ENCODE measurements at places on chromosomes 3 and 15.

DNA sequence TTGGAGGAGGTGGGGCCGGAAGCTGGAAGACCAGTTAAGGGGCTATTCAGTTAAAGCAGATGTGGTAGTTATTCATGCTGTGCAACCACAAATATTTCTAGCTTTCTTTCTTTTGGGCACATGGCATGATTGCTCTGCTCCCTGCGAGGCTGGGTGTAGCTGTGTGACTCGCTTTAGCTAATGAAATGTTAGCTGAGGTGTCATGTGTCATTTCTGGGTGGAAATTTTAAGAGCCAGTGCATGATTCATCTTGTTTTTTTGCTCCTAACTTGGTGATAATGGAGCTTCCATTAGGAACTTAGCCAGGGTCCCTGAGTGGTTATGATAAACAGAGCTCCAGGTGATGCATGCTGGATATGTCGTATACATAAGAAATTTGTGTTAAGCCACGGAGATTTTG, 300.6 kb downstream of the SATB1 start:
- DNase-seq = no peak

GRCh38 chr3:42498034-42498433, 4.4 kb upstream of the VIPR1 start:
- no peak for DNase-seq

- no peak for DNase-seq
Observed at GRCh38 chr15:85011160-85011571, 29.5 kb downstream of the PDE8A start.

DNA sequence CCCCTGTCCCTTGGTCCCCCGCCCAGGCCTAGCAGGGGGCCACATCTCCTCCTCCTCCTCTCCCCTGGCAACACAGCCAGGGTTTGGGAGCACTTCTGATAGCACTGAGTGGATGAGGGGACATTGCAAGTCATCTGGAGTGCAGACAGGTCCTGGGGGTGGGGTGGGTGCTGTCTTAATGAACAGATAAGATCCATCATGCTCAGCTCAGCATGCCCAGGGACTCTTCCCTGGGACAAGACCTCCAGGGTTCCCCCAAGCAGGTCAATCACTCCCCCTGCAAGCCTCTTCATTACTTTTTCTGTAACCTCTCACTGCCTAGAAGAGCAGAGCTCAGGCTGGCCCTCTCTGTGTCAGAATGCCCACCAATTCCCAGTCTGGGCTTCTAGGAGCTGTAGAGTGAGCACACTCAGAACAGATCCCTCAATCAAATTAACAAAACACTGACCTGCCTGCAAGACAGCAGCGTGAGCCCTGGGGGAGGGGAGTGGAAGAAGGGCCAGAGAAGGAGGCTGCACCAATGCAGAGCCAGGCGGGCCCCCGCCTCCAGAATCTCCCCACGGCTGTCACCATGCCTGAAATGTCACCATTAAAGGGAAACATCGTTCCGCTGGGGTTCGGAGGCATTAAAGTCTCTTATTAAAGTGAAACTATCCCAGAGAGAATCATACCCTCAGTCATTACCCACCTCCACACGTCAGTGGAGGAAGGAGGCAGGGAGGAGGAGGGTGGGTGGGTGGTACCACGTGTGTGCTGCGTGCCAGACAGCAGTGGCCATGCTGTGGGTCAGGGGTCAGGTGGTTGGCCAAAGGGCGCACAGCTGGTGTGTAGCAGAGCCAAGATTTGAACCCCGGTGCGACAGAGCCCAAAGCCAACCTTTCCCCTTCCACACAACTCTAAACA, 114.7 kb upstream of the LINGO1 start:
- DNase-seq = no peak

GRCh38 chr3:194375473-194376240, 6.1 kb upstream of the LRRC15 start:
- no peak for DNase-seq

DNA sequence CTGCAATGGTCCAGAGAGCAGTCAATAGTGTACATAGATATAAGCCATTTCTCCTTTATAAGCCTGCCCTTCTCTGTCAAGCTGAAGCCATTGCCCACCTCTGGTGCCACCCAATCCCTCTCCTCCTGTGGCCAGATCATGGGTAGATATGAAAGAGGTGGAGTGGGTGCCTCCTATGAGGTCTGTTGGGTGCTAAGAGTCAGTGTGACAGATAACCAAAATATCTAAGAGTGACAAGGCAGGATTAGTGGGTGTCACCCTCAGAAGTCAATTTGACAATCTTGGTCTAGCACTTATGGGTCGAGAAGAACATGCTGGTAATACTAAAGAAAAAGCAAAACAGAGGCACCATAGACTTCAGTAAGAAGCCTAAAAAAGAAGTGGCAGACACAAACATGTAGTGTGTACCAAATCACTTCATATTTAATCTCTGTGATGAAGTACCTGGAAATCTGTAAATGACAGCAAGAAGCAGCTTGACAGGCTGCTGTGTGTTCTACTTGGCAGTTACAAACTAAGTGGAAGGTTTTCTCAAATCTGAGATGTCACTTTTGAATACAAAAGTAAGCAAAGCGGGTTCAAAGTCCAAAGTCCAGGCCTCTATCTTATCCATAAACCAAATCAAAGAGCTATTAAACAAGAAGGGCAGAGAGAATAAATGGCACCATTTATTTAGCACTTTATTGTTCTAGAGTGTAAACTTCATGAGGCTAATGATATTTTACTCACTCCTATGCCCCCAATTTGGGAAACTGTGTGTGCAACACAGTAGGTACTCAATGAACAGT, 118.9 kb upstream of the EOMES start:
- DNase-seq = no peak

DNA sequence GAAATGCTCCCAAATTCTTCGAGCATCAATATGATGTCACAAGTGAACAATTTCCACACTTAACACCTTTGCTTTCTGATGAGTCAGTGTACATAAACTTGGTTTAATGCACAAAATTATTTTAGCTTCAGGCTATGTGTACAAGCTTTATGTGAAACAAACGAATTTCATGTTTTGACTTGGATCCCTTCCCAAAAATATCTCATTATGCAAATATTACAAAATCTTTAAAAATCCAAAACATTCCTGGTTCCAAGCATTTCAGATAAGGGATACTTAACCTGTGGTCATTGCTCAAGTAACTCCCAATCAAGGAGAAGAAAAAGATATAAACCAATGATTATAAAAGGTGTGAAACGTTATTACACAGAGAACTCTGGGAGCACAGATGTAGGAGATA, 25.2 kb downstream of the RAB5A start:
- no peak for DNase-seq

DNA sequence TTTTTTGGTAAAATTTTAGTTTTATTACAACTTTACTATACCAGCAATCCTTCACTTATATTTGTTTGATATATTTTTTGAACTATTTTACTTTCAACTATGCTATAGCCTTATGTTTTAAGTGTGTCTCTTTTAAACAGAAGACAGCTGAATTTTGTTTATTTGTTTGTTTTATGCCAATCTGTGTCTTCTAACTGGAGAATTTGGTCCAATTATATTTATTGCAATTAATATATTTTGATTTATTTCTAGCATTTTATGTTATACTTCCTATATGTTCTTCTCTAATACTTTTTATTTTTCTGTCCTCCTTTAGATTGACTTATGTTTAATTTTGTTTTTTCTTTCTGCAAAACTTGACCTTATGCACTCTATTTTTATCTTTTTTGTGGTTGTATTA, 4.9 kb upstream of the MME start:
- DNase-seq = no peak

Data from activated CD4-positive, alpha-beta T cell treated with anti-CD3 and anti-CD28 coated beads, Interleukin-2, amount 50 U/mL, for 48 hours (primary cell).